ENCODE measurements at places on chromosomes 12 and 14.

- DNase-seq = no peak
- no peak overlapping the region for H3K4me3 ChIP-seq
- no peaks in the 10 kb centered on the region for H3K27me3 ChIP-seq
- no peaks in the 10 kb centered on the region for H3K36me3 ChIP-seq
- H3K27ac ChIP-seq = no peak overlapping the region
- no peaks in the 10 kb centered on the region for H3K4me1 ChIP-seq
Measured at GRCh38 chr14:22657861-22658260, 13.7 kb upstream of the OR6J1 start.

DNA sequence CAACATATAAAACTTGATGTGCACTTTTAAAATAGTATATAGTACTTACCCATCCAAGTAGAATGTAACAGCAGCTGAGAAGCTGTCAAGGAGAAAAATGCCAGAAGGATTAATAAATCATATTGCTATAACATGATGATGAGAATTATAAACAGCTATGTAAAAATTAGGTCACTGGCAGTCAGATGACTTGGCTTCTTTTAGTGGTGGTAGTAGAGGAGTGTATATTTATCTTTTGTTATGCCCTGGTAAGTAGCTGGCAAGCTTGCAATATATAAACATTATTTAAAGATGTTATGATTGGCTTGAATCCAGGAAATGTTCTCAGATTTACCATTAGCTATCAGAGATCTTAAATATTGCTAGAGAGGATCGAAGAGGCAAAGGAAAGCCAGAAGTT is 471.0 kb upstream of the MGAT4C start:
- H3K27ac ChIP-seq = no peak overlapping the region
- no peaks in the 10 kb centered on the region for H3K4me1 ChIP-seq
- H3K36me3 ChIP-seq = no peaks in the 10 kb centered on the region
- H3K27me3 ChIP-seq = no peaks in the 10 kb centered on the region
- DNase-seq = no peak

GRCh38 chr12:68007033-68007432 is 17.8 kb downstream of the IFNG-AS1 start:
- peaks cover 16% of the 10 kb centered on the region for H3K4me1 ChIP-seq
- no peak overlapping the region for H3K4me3 ChIP-seq
- no peak overlapping the region for H3K27ac ChIP-seq
- peaks cover 2% of the 10 kb centered on the region for H3K36me3 ChIP-seq

DNA sequence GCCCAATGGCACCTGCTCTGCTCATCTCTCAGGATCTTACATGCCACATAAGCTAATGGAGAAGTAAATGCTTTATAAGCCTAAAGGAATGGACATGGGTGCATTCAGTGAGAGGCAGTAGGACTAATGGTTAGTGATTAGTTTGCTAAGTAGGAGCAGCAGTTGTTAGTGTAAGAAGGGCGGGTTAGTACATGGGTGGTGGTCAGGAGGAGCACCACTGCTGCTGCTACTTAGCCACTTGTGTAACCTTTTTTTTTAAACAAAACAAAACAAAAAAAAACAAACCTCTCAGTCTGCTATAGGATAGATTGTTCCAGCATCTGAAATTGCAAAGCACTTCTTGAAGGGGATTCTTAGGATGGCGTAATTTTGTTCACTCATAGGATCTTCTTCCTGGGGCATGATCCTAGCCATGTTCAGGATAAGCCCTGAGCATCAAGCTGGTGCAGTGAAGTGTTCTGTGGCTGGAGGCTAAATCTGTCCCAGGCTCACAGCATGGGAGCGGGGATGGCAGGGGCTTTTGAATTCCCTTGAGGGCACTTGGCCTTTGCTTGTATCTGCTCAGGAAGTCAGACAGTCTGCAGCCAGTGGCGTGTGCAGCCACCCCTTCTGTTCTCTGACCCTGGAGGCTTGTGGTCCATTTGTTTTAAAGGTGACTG is 63.6 kb downstream of the CHST11 start:
- no peak for DNase-seq
- no peaks in the 10 kb centered on the region for H3K36me3 ChIP-seq
- no peaks in the 10 kb centered on the region for H3K27me3 ChIP-seq

Measured in activated CD8-positive, alpha-beta T cell treated with anti-CD3 and anti-CD28 coated beads for 36 hours (primary cell).